ENCODE measurements at places on chromosomes 7 and 10.

DNA sequence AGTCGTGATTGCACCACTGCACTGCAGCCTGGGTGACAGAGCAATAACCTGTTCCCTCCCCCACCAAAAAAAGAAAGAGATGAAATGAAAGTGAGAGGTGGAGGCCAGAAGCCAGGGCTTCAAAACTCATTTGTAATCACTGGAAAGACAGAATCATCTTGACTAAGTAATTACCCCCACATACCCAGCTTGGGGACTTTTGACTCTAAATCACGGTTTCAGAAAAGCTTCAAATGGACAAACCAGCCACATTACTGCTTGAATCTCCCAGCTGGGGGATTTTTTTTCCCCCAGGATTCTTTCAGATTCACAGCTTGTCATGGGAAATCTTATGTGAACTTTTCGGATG is 361.0 kb downstream of the FRMD4A start:
- no peak for DNase-seq

DNA sequence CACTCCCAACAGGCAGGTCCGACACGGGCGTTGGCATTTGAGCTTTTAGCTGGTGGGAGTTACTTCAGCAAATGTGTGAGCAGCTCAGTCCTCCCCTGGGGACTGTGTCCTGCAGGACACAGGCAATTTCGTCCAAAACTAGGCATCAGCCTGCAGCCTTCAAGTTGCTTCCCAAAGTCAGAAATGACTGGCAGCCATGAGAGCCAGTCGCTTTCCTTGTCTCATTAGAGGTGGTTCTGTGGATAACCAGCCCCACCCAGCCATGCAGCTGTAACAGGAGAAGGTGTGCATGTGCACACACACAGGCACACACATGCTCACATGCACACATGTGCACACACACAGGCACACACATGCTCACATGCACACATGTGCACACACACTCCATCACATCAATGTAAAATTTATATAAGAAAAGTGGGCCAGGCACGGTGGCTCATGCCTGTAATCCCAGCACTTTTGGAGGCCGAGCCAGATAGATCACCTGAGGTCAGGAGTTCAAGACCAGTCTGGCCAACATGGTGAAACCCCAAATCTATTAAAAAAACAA is 138.8 kb upstream of the TCERG1L start:
- no peak for DNase-seq

GRCh38 chr7:17384400-17384799 is 85.9 kb downstream of the AHR start:
- no peak for DNase-seq

- no peak for DNase-seq
Measured at GRCh38 chr10:6314620-6315205, 112.0 kb downstream of the PFKFB3 start.

GRCh38 chr10:6167456-6167855 is 35.3 kb upstream of the PFKFB3 start:
- no peak for DNase-seq

DNA sequence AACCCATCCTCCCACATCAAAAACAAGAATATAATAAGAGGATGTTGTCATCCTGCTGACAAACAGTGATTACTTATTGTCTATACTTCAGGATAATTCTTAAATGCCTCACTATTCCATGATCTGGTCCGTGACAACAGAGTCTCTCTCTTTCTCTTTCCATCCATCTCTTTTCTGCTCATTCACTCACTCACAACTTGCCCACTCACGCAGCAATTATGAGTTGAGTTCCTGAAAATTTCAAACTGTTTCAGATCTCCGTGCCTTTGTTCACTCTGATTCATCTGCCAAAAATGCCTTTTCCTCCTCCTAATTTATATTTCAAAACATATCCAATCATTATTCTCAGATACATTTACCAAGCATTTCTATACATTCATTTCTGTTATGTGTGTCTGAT is 1.4 kb downstream of the OR6B1 start:
- DNase-seq, result no peak

DNA sequence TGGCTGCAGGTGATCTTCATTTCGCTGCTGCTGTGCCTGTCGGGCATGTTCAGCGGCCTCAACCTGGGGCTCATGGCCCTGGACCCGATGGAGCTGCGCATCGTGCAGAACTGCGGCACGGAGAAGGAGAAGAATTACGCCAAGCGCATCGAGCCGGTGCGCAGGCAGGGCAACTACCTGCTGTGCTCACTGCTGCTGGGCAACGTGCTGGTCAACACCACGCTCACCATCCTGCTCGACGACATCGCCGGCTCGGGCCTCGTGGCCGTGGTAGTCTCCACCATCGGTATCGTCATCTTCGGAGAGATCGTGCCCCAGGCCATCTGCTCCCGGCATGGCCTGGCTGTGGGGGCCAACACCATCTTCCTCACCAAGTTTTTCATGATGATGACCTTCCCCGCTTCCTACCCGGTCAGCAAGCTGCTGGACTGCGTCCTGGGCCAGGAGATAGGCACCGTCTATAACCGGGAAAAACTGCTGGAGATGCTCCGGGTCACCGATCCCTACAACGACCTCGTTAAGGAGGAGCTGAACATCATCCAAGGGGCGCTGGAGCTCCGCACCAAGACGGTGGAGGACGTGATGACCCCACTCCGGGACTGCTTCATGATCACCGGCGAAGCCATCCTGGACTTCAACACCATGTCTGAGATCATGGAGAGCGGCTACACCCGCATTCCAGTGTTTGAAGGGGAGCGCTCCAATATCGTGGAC is 1.3 kb downstream of the CNNM2 start:
- DNase-seq, result peak; percentile 36

DNA sequence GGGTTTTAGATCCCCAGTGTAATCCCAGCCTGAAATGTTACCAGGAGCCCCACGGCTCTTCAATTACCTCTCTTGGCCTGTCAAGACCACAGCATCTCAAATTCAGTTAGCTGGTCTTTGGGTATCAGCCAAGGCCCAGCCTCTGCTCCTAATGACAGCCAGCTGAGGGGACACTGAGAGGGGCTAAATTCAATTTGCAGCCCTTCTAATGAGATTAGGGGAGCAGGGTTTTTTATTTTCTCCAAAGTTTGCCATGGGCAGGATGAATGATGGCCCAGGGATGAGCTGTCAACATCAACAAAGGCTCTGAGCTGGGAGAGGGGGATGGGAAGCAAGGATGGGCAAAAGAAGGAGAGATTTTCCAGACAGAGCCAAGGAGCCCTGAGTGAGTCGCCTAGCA is 116.8 kb upstream of the TBX20 start:
- DNase-seq, result no peak

DNA sequence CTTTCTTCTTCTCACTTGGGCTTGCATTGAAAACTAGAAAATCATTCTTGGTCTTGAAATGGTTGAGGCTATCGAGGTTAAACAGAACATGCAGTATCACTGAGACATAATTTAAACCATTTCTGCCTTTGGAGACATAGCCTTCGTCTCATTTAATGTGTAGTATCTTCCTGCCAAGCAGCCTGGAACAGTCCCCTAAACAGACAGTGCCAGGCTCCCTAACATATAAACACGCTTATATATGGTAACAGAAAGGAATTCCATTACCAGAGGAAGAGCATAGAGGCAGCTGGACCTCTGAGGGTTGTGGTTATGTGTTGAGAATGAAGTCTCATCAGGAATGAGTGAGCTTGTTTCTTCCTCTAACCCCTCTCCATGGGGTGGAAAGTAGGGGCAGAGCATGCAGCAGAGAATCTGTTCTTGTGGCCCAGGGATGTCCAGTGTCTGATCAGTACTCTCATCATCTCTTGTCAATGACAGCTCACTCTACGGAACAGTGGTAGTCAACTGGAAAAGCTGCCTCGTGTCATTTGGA is 11.2 kb downstream of the CACNB2 start:
- DNase-seq, result no peak

DNA sequence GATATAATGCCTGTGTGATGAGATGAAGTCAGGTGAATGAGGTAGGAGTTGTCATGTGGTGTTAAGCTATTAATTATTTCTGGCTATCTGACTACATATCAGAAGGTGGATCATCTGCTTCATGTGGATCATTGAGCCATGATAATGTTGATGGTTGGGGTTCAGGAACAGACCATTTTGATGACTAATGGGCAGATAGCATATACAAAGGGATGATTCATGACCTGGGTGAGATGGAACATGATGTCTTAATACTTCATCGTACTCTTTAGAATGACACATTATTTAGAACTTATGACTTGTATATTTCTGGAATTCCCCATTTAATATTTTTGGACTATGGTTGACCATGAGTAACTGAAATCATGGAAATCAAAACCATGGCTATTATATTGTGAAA is 155.1 kb downstream of the OR13A1 start:
- DNase-seq, result no peak

DNA sequence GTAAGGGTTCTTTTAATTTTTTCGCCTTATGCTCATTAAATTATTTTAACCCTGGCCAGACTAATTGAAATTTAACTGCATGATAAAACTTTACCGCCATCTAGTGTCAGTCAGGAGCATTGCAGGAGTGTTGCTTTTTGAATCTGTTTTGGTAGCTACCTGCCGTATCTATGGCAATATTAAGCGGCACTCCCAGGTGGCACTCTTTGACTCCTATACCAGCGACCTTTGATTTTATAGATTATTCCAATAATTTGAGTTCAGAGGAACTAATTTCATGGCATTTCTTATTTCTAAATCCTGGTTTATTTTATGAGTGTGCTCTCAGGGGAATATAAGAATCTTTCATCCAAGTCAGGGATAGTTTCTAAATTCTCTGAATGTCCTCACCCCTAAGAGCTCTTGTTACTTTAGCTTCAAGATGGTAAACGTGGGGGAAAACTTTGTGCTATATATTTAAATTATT is 198.9 kb downstream of the REEP3 start:
- DNase-seq, result no peak

GRCh38 chr7:102009628-102010027 is 192.2 kb downstream of the CUX1 start:
- DNase-seq, result no peak

DNA sequence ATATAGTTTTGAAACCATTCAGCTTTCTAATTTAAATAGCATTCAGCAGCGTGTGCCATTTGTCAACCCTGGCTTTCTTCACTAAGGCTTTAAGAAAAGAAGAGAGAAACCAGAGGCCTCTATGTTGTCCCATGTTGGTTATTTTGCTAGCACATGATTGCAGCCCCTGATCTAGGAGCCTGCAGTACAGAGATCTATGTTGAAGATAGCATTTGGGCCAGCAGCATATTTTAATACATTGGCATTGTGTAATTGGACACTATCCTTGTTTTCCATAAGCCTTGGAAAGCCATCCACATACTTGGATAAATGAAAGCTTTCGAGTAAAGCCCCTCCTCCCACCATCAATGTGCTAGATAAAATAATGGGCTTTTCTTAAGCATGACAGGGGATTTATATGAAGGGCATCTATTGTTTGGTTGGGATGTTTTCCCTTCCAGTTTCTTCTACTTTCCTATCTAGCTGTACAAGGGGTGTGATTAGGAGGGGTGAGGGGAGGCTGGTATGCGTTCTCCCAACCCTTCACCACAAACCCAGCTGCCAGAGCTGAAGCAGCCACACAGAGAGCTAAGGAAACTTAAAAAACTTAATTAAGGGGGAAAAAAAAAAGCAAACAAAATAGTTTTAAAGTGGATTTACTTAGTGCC is 23.1 kb upstream of the SDHAF3 start:
- no peak for DNase-seq

GRCh38 chr10:119747940-119748339 is 22.1 kb downstream of the INPP5F start:
- no peak for DNase-seq

GRCh38 chr7:112421666-112422486 is 28.4 kb upstream of the IFRD1 start:
- no peak for DNase-seq
